ENCODE measurements at places on chromosomes 4 and X.

- no peak for DNase-seq
Observed at GRCh38 chrX:1170243-1170642, 42.2 kb downstream of the CRLF2 start.

DNA sequence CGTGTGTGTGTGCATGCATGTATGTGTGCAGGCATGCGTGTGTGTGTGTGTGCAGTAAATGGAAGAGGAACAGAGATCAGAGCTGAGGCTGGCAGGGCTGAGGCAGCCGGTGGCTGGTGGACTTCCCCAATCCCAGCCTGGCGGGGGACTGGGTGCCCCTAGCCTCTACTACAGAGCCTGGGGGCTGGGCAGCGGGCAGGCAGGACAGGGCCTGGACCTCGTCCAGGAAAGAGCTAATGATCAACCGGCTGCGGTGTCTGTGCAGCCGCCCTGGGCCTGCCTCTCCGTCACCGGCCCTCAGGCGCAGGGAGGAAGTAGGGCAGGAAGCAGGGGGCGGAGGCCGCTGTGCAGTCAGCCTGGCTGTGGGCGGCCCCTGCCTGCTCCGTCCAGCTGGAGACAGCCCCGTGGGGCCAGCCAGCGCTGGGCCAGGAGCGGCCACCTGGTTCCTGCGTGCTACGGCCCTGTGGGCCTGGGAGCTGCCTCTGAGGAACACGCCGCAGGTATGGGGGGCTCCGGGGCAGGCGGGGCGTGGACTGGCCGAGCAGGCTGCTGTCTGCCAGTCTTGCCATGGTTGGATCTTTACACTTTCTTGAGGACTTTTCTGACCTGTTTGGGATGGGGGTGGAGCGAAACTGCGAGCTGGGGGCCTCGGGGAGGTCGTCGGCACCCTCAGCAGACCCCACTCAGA, at the start of gene SH3TC1:
SH3TC1 (plus strand) TSS at position 385 of the 688 bp plus-strand sequence. CDS start 5,905 bp downstream, outside the sequence.
- peak; percentile 93 for DNase-seq

GRCh38 chr4:126784966-126785580, 847.7 kb upstream of the INTU start:
- no peak for DNase-seq

GRCh38 chrX:124679199-124679598, 332.8 kb downstream of the SH2D1A start:
- no peak for DNase-seq

- no peak for DNase-seq
Observed at GRCh38 chrX:12440246-12440645, 302.0 kb downstream of the FRMPD4 start.

- no peak for DNase-seq
Observed at GRCh38 chrX:131288738-131289511, at the start of gene IGSF1. IGSF1 (minus strand) TSS chrX:131289306; CDS start chrX:131286674, 2,632 bp downstream.

GRCh38 chr4:76210452-76210851, 3.2 kb downstream of the SCARB2 start:
- DNase-seq: no peak

GRCh38 chrX:125132274-125132673, 187.4 kb upstream of the TEX13C start:
- no peak for DNase-seq

DNA sequence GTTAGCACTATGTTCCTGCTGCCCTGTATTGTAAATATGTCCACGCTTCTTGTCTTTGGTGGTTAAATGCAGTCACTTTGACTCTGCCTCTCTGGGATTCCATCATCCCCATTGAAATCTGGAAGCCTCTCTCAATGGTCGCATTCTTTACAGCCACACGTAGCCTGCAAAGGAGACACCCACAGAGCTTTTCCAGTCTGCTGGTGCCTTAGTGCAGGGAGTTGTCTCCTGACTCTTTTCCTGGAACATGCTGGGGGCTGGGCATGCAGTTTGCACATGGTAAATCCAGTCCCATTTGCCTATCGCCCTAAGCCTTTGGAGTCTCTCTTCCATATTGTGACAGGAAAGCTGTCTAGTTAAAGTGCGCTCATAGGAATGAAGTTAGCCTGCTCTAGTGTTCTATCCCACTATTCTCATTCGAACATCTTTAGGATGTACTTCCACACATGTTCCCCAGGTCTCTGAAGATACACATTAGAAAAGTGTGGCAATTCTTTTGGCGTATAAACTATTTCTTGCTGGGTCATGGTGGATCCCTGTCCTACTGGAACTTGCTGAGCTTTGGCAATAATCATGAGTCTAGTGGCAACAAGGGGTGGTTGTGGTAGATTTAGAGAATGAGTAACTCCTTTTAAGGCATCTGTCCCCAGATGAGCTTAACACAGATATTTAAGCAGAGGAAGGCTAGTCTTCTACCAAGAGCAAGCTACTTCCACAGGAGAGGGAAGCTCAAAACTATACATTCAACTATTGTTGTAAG, 33.7 kb downstream of the COQ2 start:
- no peak for DNase-seq

DNA sequence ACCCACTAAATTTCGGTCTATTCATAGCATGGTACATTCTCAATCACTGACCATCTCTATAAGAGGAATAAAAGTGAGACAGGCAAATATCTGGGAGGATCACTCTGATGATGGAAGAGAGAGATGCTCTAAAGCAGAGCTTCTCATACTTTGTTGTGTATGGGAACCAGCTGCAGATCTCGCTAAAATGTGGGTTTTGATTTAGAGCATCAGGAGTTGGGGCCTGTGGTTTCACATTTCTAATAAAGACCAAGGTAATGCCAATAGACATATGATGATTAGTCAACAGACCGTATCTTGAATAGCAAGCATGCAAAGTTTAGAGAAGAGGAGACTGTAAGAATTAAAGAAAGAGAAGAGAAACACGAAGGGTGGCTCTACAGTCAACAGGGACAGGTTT, 107.4 kb upstream of the FTHL17 start:
- DNase-seq: no peak

DNA sequence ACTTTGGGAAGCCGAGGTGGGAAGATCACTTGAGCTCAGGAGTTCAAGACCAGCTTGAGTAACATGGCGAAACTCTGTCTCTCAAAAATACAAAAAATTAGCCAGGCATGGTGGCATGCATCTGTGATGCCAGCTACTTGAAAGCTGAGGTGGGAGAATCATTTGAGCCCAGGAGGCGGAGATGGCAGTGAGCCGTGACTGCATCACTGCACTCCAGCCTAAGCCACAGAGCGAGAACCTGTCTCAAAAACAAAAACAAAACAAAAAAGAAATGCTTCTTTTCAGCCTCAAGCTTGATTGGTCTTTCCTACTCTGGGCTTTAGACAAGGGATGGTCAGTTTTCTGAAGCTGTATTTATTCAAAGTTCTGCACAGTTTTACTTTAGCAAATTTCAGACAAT, 15.8 kb upstream of the DHRSX start:
- DNase-seq: no peak

- no peak for DNase-seq
Observed at GRCh38 chrX:109709129-109709631, 23.9 kb downstream of the ACSL4 start.

DNA sequence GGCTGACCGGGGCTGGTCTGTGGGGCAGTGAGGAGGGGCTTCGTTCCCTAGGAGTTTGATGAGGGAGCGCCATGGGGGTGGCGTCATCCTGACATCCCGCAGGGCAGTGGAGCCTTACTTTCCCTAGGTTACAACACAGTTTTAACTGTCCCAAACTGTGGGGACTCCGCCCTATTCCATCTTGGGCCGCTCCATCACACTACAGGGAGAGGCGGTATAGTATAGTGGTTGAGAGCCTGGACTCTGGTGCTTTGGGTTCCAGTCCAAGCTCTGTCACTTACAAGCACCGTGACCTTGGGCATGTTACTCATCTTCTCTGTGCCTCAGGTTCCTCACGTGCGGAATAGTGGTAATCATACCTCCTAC, 44.2 kb downstream of the ZNF185 start:
- no peak for DNase-seq

DNA sequence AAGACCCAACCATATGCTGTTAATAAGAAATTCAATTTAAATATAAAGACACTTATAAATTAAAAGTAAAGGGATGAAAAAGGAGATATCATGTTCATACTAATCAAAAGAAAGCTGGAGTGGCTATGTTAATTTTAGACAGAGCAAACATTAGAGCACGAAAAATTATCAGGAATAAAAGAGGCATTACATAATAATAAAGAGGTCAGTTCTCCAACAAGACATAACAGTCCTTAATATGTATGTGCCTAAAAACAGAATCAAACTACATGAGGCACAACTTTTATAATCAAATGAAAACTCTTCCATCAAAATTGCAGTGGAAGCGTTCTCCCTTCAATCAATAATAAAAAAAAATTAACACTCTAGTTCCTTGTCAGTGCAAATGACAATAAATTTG, 62.6 kb downstream of the ARHGEF6 start:
- no peak for DNase-seq

DNA sequence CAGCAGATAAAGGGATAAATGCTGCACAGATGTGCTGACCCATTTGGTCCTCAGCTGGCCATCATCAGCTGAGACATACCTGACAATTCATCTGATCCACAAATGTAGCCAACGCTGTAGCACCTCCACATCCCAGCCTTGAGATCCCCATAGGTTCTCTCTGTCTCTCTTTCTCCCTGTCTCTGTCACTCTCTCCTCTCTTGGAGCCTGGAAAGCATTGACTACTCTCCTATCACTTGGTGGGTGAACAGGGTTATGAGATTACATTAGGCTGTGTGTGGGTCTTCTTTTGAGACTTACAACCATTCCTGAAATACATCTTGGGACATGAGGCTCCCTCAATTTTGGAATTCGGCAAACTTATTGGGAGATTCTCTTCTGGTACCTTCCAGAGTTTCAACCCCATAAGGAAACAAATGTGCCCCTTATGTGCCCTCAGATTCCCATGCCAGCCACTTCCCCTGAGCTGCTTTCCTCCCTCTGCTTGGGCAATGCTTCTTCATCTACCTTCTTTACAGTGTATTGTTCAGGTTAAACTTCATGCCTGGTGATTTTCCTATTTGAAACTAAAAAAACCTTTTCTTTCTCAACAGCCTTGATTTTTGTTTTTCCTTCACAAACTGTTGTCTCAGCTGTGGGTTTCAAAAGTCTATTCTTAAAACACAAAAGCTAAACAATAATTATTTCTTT, 29.1 kb upstream of the FGF2 start:
- no peak for DNase-seq

GRCh38 chr4:102799816-102800215, 27.5 kb downstream of the UBE2D3 start:
- DNase-seq: no peak

DNA sequence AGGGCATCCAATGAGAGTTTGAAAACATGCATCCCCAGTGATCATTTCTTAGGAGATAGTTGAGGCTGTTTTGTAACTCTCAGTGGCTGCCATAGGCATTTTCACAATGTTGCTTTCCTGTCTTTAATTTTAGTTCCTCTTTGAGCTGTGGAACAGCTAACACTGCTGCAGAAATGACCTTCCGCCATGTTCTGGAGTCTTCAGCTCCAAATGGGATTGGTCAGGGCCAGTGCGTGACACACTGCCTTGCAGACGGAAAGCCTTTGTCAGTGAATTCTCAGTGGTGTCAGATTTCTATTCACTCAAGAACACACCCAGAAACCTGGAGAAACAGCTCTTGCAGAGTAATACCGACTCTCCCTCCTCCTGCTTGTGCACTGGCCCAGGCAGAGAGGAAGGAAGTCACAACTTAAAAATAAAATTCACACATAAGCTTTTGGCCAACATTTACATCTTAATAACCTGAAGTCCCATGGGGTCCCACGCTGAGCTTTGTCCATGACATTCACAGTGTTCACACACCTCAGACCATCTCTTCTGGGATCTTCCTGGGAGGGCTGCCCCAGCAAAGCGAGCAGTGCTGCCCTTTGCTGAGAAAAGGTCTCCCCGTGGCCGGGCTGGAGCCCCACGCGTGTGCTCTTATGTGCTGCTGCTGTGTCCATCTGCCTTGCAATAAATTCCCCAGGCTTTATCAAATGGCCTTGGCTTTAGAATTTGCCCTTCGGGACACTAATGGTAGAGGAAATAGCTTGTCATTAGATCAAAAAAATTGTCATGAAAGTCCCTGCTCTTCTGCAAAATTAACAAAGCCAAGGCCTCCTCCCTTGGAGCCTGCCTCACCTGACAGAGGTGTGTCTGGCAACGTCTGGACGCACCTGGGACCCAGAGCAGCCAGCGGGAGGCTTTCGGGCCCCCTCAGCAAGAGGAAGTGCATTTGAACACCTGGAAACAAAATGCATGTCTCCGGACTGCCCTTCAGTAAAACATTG, 126.8 kb downstream of the IRF2 start:
- DNase-seq: no peak

DNA sequence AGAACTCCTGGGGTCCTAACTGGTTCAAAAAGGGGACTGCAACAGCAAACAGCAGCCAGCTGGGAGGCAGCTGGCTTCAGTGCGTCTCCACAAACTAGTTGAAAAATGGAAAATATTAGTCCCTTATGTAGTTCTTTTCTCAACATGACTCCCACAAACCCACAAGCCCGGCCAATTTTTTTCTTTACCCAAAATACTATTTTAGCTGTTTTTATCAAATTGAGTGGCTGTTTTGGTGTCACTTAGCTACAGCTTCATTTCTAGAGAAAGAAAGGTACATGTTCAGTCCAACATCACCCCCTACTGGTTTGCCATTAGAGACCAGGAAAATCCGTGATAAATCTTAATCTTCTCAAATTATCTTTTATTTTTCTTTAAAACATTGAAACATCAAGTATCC, 97.2 kb downstream of the GUCY2F start:
- DNase-seq: no peak

DNA sequence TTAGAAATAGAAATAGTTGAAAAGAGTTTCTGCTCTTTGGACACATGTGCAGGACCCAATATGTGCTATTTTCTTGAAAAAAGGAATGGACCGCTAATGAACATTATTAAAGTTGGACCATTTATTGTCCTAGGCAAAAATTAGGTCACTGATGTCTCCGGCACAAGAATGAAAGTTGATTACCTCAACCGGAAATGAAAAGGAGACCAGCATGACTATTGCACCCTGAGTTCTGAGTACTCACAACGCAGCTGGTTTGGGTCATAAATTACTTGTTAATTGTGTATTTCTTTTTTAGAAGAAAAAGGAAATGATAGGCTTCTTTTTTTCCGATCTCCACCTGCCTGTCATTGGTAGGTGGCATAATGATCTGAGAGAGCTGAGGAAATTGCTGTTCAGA, 232.7 kb downstream of the ARHGAP24 start:
- no peak for DNase-seq

- DNase-seq: no peak
Observed at GRCh38 chrX:72306085-72306801, 529 bp upstream of the CITED1 start.

GRCh38 chrX:104166735-104167436, 633 bp downstream of the FAM199X start:
- no peak for DNase-seq

- no peak for DNase-seq
Observed at GRCh38 chr4:101419336-101420135, 72.2 kb upstream of the PPP3CA start.

DNA sequence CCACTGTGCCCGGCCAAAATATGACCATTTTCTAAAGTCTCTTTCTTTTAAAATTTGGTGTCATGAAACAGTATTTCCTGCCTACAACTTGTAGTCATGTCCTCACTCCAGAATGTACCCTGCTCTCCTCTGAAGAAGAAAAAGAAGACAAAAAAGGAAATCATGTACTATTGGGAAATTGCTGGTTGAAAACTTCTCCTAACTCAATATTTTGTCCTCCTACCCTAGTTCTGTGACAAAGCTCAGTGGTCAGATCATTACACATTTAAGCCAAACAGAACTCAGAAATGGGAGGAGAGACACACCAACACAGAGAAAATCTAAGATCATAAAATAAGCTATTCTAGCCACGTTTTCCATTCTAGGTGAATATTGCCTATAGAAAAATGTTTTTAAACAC, 127.7 kb downstream of the IRF2 start:
- DNase-seq: no peak

GRCh38 chr4:45316257-45316656, 589.9 kb upstream of the GNPDA2 start:
- no peak for DNase-seq

GRCh38 chr4:183284965-183285364, 35.1 kb downstream of the CLDN22 start:
- no peak for DNase-seq

Measured in RWPE2 (cell line).